ENCODE measurements at places on chromosomes 6 and 20. TPM values are rescaled to one million over a fixed set of nuclear protein-coding genes. Genes with fewer than 3 reads are reported as not detected.

GRCh38 chr20:5719861-5720403 is 30.3 kb upstream of the SHLD1 start:
- no peak for ATAC-seq

GRCh38 chr20:3781153-3781910 is at the start of gene SPEF1:
Gene SPEF1, minus strand, starts transcription at chr20:3781448. Its CDS starts 161 bp downstream, at chr20:3781287.
- ATAC-seq, result peak; percentile 48

DNA sequence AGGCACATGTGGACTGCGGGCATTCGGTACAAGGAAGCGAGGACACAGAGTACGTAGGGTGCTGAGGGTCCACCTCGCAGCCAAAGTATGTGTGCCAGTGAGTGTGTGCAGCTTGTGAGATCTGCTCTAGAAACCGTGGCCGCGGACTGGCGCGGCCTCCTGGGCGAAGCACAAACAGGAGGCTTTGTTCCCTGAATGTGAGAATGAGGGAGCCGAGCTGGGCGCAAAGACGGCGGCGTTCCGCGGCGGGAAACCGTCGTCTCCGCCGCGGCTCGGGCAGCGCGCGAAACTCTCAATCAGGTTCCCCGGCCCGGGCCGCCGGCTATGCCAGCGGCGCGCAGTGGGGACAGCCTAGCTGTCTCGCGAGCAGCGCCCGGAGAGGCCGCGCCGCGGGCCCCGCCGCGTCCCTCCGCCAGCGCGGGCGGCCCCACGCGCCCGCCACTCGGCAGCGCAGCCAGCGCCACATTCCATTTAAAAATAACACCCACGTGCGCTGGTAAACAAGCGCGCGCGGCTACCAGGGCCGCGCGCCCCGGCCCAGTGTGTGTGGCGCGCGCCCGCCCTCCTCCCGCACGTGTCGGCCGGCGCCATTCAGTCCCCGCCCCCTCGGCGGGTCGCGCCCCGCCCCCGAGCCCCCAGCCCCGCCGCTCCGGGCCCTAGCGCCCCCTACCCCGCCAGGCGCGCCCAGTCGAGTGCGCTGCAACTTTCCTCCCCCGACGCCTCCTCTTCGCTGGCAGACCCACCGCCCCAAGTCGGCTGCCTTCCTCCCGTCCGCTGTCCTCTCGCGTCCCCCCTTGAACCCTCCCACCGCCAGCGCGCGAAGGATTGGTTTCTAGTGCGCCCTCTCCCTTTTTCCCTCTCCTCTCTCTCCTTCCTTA is 3.0 kb upstream of the FOXO3 start:
- ATAC-seq, result peak; percentile 53

GRCh38 chr6:69732640-69733039 is 64.2 kb downstream of the LMBRD1 start:
- ATAC-seq, result no peak

DNA sequence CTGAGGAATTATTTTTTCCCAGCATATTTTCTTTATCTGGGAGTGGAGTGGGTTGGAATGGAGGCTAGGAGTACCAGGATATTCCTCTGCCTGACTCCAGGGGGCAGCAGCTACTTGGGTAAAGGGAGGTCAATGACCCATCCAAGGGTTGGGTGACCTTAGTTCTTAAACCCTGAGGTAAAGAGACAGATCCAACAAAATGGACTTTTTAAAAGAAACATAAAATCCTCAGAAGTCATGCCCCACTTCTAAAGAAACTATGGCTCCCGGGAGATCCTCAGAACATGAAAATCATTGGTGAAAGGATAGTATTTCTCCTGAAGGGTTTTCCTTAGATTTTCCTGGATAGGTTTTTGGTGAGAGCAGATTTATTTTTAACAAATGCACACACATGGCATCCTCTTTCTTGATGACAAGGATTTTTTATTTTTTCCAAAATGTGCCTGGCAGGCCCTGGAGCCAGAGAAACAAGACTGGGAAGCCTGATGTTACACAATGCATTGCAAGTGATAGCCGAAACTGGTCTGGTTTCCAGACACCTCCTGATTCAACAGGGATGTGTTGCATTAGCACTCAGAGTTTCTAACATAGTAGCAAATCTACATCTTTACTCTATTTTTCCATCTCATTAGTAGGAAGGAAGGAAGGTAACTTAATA is 240.9 kb upstream of the BTBD3 start:
- ATAC-seq, result peak; percentile 95

DNA sequence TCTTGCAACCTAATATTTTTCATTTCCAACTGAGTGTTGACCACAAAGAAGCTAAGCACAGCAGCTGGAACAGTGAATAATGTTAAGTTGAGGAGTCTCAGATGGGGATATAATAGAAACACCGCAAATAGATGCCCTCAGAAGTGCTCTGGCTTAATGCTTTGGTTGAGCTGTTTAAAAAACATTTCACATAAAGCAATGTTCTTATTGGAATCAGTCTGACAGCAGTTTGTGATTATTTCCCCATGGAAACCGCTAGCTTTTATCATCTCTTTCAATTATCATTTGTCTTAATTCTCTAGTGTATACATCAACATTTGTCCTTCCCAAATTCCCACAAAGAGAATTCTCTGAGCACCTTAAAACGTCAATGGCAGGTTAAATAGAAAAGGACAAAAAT is 30.8 kb downstream of the METTL24 start:
- ATAC-seq, result no peak

The AFG1L gene
- 5.8 TPM for total RNA-seq

The TOP1 gene
- 23.1 TPM for total RNA-seq

The NKX2-4 gene
- not detected for total RNA-seq
